AG09319 (cell line): ENCODE measurements at places on chromosomes 13 and 19.

GRCh38 chr19:1354970-1355567 lies 28.6 kb upstream of the NDUFS7 start:
- no peak for DNase-seq

DNA sequence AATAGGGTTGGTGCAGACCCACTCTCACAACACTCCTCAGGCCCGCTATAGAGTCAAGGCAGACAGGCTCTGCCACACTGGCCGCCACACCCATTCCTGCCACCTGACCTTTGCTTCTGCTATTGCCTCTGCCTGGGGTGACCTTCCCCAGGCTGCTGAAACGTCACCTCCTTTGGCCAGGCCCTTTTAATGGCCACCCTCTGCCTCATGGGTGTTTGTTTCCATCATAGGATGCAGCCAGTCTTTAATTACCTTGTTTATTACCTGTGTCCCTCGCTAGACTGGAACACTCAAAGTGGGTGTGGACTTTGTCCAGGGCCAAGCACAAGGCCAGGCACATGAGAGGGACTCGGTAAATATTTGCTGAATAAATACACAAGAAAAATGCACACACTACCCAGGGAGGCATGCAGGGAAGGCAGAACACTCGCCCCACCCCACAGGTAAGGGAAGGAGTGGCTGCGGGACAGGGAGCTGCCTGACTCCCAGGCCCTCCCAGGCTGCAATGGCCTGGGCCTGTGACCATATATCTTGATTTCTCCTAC lies 3.2 kb downstream of the LSM4 start:
- no peak for DNase-seq

DNA sequence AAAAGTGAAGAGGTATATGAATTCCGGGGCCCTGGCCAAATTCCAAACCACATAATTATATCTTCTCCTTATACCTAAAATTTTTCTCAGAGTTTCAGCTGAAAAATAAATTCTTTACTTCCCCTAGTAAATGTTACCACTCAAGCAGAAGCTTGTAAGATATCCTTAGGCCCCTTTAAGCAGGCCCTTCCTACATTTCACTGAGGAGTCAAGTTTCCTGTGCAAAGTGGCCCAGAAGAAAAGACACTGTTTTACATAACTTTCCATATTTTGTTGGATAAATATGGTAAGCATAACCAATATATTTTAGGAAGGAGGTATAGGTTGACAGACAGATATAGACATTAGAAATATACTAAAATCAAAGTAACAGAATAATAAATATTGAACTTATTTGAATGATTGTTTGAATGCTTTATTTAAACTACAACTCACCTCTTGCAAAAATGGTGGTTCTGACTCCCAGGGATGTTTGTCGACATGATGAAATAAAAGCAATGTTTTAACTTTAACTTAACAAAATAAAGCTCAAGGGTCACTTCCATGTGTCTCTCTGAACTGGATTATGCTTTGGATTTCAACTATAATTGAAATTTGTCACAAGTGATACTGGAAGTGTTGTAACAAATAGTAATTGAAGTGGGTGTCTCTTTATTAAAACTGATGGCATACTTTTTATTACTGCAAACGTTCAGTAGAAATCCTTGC lies 141.2 kb downstream of the SPRY2 start:
- DNase-seq = no peak

DNA sequence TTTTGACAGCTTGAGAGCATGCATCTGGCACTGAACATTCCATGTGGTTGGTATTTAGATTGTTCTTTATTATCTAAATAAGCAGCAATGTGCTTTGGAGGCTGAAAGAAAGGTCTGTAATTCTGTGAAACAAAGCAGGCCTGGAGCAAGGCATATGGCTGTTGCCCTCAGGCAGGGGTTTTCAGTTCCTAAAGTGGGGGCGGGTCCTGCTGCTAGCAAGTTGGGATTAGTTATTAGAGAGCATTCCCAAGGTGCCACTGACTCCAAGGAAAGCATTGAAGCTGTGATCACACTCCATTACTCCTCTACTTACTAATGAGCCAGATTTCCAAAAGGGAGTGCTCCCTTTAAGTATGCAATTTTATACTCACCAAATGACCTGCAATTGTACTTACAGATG lies 432.2 kb downstream of the OLFM4 start:
- no peak for DNase-seq

DNA sequence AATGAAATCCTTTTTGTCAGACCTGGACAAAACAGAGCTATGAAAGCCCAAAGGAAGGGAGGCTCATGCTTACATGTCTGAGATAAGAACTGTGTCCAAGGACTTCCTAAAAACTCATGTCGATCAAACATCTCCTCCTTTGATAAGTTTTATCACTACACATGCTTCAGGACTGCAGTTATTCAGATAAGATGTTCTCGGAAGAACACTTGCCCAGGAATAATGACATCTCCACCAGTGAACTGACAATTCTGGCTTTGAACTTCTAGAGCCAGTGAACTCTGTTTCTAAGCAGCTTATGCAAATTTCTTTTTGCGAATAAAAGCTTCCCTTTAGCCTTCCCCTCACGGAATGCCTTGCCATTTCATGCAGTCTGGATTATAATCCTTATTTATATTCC lies 561.6 kb downstream of the TBC1D4 start:
- DNase-seq = no peak

DNA sequence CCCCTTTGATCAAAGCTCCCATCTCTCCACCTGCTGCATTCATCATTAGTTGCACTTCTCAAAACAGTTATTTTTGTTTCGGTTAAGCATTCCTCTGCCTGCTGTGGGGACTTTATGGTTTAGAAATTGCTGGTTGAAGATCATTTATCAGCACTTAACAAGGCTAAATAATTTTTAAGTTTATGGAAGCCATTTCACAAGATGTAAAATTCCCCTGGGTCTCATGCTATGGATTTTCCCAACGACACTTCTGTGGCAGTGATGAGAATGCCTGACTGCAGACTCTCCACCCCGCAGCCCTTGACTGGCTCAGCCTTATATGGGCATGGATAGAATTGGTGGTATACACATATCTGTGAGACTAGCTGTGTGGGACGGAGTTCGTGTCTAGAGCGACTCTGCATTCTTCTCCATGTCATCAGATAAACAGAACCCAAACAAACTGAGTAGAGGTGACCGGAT lies 52.8 kb downstream of the COL4A2 start:
- no peak for DNase-seq

DNA sequence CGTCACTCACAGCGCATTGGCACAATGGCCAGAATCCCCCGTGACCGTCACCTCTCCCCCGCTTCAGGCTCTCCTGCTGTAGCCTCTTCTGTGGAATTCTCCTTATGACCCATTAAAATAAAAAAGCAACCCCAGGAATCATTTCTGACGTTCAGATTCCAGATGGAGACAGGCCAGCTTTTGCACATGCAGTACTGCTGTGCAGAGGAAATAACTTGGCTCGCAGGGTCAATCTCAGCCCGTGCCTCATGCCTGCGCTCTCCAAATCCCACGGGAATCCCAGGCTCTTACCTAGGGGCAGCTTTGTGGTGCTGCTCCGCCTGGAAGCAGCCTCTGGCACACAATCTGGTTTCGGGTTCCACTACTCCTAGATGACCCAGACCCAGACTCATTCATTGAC lies 32.7 kb upstream of the SOX1 start:
- DNase-seq = no peak
